Smooth muscle cell of trachea (primary cell): ENCODE measurements at places on chromosomes 4 and X. TPM values are rescaled to one million over a fixed set of nuclear protein-coding genes. Genes with fewer than 3 reads are reported as not detected.

Gene SLC25A43
- total RNA-seq, result 24.6 and 35.1 TPM in 2 replicates

Gene SCD5
- 5.5 and 24.1 TPM in 2 replicates for total RNA-seq

Gene PNMA3
- 0.29 and 0.66 TPM in 2 replicates for total RNA-seq

Gene HS3ST1
- total RNA-seq, result under 0.01 TPM in 1 of 2 replicates, not detected in the other

Gene FHIP1A
- 0.17 and 0.29 TPM in 2 replicates for total RNA-seq

Gene MAGEC2
- 0.15 TPM in 1 of 2 replicates, not detected in the other for total RNA-seq

Gene CTAG2
- not detected in 2 replicates for total RNA-seq

Gene STS
- 4.2 and 7.6 TPM in 2 replicates for total RNA-seq

Gene DMD
- total RNA-seq, result 2.2 and 3.9 TPM in 2 replicates

Gene UNC5C
- 2.5 and 4.9 TPM in 2 replicates for total RNA-seq

Gene TBC1D9
- total RNA-seq, result 31.9 and 33.4 TPM in 2 replicates

Gene TCEAL7
- 43.7 and 66.8 TPM in 2 replicates for total RNA-seq

Gene UCP1
- total RNA-seq, result not detected in 2 replicates

Gene TMPRSS11F
- not detected in 2 replicates for total RNA-seq

Gene NALF2
- not detected in 2 replicates for total RNA-seq

Gene DDX60
- 25.0 and 26.5 TPM in 2 replicates for total RNA-seq

Gene ARX
- not detected in 2 replicates for total RNA-seq

Gene RTL9
- total RNA-seq, result 0.17 and 0.29 TPM in 2 replicates

Gene ADH4
- not detected in 2 replicates for total RNA-seq

Gene ALG13
- 39.7 and 45.0 TPM in 2 replicates for total RNA-seq

Gene MEPE
- not detected in 2 replicates for total RNA-seq

Gene RAB9B
- total RNA-seq, result 0.66 and 0.73 TPM in 2 replicates

Gene DDX53
- total RNA-seq, result not detected in 2 replicates

Gene TBC1D1
- total RNA-seq, result 50.4 and 93.2 TPM in 2 replicates

Gene ARMCX5
- 17.9 and 19.9 TPM in 2 replicates for total RNA-seq

Gene ELOVL6
- 7.4 and 33.5 TPM in 2 replicates for total RNA-seq

Gene STK32B
- 0.50 and 0.73 TPM in 2 replicates for total RNA-seq

Gene UGT2B10
- not detected in 2 replicates for total RNA-seq

Gene MAGEE2
- total RNA-seq, result under 0.01 TPM in 1 of 2 replicates, not detected in the other

Gene POLA1
- total RNA-seq, result 8.1 and 23.1 TPM in 2 replicates

Gene HTN3
- total RNA-seq, result not detected in 2 replicates

Gene CFAP99
- not detected in 2 replicates for total RNA-seq

Gene TLL1
- 0.15 and 0.17 TPM in 2 replicates for total RNA-seq

Gene HERC5
- total RNA-seq, result 1.7 and 6.0 TPM in 2 replicates

Gene IDUA
- total RNA-seq, result 11.6 and 29.1 TPM in 2 replicates

Gene FGB
- total RNA-seq, result not detected in 2 replicates

Gene GAGE13
- total RNA-seq, result not detected in 2 replicates

Gene GPAT3
- total RNA-seq, result 13.6 and 20.8 TPM in 2 replicates

Gene IL21
- not detected in 2 replicates for total RNA-seq

Gene TMPRSS11A
- total RNA-seq, result not detected in 2 replicates

Gene CLDN24
- not detected in 2 replicates for total RNA-seq

Gene MAGEA12
- total RNA-seq, result not detected in 2 replicates

Gene SLC38A5
- 56.4 and 78.2 TPM in 2 replicates for total RNA-seq

Gene FAM9C
- total RNA-seq, result under 0.01 TPM in 1 of 2 replicates, not detected in the other

Gene BGN
- total RNA-seq, result 10.5 and 57.7 TPM in 2 replicates

Gene TMEM31
- total RNA-seq, result 0.17 TPM in 1 of 2 replicates, not detected in the other

Gene KCNIP4
- total RNA-seq, result not detected in 2 replicates

Gene TEC
- 1.5 and 3.8 TPM in 2 replicates for total RNA-seq

Gene MAGED2
- 254 and 268 TPM in 2 replicates for total RNA-seq

Gene INTS6L
- 3.6 and 5.5 TPM in 2 replicates for total RNA-seq

Gene IL2
- not detected in 2 replicates for total RNA-seq
